A673 (cell line): ENCODE measurements at places on chromosomes 1 and 21.

DNA sequence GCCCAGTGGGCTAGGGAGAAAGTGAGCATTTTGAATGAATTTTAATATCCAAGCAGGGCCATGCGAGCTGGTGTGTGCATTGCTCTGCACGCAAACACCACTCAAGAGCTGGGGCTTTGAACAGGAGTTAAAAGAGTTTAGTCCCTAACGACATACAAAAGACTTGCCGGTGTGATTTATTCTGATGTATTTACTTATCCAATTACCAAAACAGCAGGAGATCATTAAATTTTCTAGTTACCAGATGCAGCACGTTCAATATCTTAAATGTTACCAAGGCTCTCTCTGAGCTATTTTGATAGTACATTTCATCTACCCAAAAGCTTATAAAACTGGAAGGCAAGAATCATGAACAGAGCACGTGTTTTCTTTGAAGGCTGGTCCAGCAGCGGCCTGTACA lies 30.0 kb upstream of the DMRTA2 start:
- DNase-seq: peak; percentile 37

DNA sequence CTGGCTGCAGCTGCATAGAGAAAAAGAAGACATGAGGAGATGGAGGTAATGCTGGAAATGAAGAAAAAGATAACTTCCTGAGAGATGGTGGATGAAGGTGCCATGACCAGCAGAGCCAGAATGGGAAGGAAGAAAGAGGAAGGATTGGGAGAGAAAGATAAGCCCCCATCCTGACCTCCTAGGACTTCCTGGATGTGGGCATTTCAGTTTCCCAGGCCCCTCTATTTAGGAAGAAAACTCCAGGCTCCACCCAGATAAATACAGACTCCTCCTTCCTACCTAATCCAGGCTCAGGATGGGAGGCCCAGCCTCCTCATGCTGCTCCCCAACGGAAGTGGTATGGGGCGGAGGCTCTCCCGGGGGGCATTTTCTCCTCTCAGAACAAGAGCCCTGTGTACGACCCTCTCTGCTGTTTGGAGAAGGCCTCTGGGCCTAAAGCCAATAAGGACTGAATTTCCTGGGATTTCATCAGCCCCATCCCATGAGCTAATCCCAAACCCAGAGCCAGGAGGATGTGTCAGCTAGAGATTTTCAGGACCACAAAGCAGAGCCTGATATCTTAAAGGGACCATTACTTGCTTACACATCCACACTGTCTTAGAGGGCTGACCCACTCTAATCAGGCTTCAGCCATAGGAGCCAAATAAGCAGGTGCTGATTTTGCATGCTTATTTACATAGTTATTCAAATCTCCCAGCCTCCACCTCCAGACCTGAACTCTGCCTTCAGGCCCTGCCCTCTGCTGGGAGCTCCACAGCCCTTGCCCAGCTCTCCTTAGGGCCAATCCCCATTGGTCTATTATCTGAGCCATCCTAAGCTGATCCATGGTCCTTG lies 5.1 kb upstream of the ARHGEF2 start:
- peak; percentile 89 for DNase-seq

GRCh38 chr1:80640978-80641377 lies 1159.8 kb upstream of the ADGRL2 start:
- DNase-seq: no peak

DNA sequence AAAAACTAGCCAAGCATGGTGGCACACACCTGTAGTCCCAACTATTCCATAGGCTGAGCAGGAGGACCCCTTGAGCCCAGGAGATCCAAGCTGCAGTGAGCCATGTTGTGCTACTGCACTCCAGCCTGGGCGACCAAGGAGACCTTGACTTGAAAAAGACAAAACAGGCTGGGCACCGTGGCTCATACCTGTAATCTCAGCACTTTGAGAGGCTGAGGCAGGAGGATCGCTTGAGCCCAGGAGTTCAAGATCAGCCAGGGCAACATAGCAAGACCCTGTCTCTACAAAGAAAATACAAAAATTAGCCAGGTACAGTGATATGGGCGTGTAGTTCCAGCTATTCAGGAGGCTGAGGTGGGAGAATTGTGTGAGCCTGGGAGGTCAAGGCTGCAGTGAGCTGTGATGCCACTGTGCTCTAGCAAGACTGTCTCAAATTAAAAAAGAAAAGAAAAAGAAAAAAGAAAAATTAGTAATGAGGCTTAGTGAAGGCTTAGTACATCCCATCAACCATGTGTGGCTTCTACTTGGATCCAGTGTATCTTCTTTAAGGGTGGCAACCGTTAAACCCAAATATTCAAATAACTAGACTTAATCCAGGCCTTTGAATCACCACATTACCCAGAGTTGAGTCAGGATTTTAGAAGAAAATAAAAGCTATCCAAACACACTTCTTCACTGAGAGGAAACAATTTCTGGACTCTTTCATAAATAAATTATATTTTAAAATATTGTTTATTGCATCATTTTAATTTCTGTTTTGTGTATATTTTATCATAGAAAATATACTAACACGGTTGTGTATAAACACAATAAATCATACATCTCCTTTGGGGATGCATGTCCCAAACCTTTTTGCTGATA lies 74.3 kb upstream of the RAB4A start:
- no peak for DNase-seq
